Stimulated activated CD4-positive, alpha-beta T cell treated with anti-CD3 and anti-CD28 coated beads, Interleukin-1b, Interleukin-23, amount 100 ng/mL, for 1 hour (primary cell): ENCODE measurements at places on chromosomes 5 and 9.
A peak's percentile ranks its signal among the peaks of the same experiment; 100 is the strongest.

GRCh38 chr9:3677541-3677940 is 151.7 kb upstream of the RFX3 start:
- no peak for DNase-seq

- DNase-seq, result no peak
Measured at GRCh38 chr9:38051780-38052546, 17.1 kb downstream of the SHB start.

DNA sequence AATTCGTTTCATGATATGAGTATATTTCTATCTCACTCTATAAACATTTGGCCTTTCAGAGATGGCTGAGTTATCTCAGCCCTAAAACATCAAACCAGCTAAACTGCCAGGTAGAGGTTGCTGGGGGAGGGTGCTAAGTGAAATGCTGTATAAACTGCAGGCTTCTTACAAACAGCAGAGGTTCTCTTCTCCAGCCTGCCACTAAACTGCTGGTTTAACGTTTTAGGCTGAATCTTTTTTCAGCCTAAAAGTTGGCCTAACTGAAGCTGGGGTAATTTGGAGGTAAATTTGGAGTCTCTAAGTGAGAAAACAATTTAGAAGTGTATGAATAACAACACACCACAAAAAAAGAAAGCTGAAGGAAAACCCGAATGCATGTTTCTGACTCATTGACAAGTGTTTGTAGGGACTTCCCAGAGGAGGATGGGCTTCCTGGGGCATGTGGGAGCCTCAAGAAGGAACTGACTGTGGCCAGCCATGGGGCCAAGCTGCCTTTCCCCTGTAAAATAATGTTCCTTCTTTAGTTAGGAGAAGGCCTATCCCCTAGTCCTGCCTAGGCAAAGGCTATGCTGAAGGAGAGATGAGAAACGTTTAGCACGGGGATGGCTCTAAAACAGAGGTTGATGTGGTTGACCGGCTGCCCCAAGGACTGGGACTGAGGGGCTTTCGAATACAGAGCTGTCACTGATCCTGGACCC is 44.3 kb downstream of the SLC28A3 start:
- DNase-seq, result no peak

DNA sequence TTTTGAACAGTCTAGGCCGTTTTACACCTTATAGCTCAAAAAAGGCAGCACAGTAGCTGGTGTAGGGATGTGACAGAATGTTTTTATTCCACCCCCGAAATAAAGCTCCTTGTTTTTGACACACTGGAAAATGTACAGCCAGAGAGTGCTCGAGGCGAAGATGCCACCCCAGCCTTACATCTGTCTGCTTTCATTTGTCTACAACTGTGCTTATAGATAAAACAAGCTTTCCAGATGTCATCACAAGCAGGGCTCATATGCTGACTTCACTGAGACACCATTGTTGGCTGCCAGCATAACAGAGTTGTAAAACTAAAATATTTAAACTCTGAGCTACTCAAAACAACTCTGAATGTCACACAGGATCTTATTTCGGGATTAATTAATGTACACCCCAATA is 386.3 kb downstream of the BNC2 start:
- no peak for DNase-seq

DNA sequence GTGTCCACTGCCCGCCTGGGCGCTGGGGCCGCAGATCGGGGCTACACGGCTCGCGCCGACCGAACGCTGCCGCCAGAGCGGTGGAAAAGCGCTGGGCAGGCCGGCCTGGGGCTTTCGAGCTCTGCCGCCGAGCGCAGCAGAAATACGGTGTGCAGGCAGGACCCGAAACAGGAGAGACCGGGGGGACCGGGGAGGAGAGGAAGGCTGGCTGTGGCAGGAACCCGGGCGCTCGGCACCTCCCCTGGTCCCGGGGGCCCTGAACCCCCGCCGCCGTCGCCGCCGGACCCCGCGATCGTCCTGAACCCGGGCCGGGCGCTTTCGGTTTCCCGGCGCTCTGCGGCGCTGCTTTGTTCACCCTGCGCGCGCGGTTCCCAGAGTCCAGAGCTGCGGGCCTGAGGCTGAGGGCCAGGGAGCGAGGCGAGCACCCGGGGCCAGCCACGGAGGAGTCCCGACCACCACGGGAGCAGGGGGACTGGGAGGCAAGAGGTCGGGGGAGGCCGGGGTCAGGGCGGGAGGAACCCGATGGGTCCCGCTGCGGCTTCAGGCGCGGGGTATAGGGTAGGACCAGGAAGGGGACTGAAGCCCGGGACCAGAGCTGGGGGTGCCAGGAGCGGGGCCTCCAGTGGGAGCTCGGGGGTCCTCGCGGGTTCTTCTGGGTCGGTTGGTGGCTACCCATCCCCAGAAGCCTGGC is 12.0 kb downstream of the IRX2 start:
- no peak for DNase-seq

- DNase-seq, result no peak
Measured at GRCh38 chr9:93950619-93951601, 4.2 kb downstream of the BARX1 start.

DNA sequence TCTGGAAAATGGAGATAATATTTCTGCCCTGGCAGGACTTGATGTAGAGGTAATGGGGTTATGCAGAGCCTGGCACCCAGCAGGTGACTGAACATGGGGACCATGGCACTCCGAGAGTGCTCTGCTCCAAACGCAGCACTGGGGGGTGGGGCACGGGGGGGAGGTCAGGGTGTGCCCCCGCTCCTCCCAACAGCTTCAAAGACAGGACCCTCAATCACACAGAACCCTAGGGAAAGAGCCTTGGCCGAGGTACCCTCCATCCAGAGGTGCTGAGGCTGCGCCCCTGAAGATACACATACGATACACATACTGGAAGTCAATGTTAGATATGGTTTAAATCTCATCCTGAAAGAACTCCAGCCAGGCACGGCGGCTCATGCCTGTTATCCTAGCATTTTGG is 26.6 kb upstream of the CEP72 start:
- DNase-seq, result no peak

DNA sequence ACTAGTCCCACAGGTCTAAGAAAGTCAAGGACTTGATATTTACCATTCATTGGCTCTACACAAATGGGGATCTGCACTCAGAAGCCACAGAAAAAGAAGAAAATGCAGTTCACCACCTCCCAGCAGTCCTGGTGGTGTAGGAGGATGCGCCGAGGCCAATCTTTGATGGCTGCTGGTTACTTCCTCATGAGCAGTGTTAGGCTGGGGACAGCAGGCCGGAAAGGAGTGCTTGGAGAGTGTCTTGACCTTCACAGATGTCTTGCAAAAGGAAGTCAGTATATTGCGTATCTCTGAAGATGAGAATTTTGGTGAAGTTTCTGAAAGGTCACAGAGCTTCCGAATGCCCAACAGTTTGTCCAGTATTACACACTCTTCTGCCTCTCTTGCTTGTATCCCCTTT is 597.0 kb downstream of the EBF1 start:
- DNase-seq, result no peak

DNA sequence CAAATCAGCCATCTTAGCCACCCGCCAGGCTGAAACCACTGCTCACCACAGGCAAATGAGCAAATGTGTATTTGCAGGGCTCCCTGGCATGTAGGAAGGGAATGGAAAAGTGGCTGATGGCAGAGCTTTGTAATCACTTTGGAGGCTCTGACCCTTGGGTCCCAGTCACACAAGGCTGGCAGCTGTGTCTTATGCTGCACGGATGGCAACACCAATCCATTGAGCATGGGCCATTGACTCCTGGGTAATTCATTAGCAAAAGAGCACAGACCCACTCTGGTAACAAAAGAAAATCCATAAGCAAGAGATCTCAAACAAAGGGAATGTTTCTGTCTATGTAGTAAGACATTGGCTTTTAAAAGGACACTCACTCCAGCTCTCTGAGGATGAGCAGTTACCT is 57.6 kb downstream of the SPOCK1 start:
- no peak for DNase-seq

GRCh38 chr9:2816476-2817141 is 27.3 kb downstream of the PUM3 start:
- DNase-seq, result no peak

GRCh38 chr5:179806250-179807048 is at the start of gene MGAT4B:
MGAT4B (minus strand) TSS chr5:179806866; CDS start chr5:179806583, 283 bp downstream.
- no peak for DNase-seq

GRCh38 chr9:136890661-136891060 is 4.3 kb downstream of the TRAF2 start:
- DNase-seq, result no peak

DNA sequence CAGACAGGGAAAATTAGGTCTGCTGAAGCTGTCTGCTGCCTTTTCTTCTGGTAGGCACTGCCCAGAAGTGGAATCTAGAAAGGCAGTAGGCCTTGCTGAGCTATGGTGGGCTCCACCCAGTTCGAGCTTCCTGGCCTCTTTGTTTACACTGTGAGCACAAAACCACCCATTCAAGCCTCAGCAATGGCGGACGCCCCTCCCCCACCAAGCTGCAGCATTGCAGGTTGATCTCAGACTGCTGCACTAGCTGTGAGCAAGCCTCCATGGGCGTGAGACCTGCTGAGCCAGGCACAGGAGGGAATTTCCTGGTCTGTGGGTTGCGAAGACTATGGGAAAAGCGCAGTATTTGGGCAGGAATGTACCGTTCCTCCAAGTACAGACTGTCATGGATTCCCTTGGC is 18.5 kb downstream of the AGTPBP1 start:
- peak; percentile 18 for DNase-seq
